ENCODE measurements at places on chromosomes 12 and 14. TPM values are rescaled to one million over a fixed set of nuclear protein-coding genes. Genes with fewer than 3 reads are reported as not detected.

DGLUCY gene
- 24.1 TPM for total RNA-seq

STAC3 gene
- 0.63 TPM for total RNA-seq

RHNO1 gene
- total RNA-seq, result 49.9 TPM

GRIP1 gene
- 2.4 TPM for total RNA-seq

TMBIM6 gene
- total RNA-seq, result 380 TPM

ERP27 gene
- 0.33 TPM for total RNA-seq

GATC gene
- total RNA-seq, result 17.2 TPM

MYL6 gene
- 2,553 TPM for total RNA-seq

ADCY6 gene
- total RNA-seq, result 44.7 TPM

TPH2 gene
- not detected for total RNA-seq

IFI27L1 gene
- 15.0 TPM for total RNA-seq

RNU4-1 gene
- under 0.01 TPM for total RNA-seq

KLRC4 gene
- 0.16 TPM for total RNA-seq

ETV6 gene
- total RNA-seq, result 17.7 TPM

SAMD4A gene
- total RNA-seq, result 41.6 TPM

PLCZ1 gene
- not detected for total RNA-seq

ZBTB42 gene
- 2.8 TPM for total RNA-seq

SSPN gene
- total RNA-seq, result 2.3 TPM

PTGER2 gene
- total RNA-seq, result 14.5 TPM

KRT83 gene
- not detected for total RNA-seq
